CD4-positive, alpha-beta T cell (primary cell): ENCODE measurements at places on chromosomes 11 and 22.
A peak's percentile ranks its signal among the peaks of the same experiment; 100 is the strongest.

DNA sequence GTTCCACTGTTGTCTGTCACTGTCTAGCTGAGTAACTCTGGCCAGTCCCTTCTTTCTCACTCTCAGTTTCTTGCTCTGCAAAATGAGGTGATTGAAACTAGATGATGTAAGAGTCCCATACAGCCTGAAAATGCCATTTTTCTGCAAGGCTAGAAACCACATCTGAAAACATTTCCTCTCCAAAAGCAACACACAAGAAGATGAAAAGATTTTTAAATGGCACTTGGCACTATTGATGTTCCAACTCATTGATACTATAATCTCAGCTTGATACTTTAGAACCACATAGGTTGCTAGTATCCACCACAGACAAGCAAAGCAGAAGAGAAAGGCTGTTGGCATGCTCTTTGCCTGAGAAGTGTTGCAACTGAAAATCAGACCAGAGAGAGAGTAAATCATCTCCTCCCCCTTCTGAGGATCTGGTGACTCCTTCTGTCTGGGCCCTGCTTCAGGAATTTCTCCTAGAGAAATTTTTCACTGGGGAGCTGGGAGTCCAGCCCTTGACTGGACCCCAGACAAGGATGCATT lies 1217.9 kb downstream of the LRRC4C start:
- no peak for DNase-seq

- no peak for DNase-seq
These were observed 1.5 kb downstream of the SHISAL1 start for GRCh38 chr22:44311104-44311854.

DNA sequence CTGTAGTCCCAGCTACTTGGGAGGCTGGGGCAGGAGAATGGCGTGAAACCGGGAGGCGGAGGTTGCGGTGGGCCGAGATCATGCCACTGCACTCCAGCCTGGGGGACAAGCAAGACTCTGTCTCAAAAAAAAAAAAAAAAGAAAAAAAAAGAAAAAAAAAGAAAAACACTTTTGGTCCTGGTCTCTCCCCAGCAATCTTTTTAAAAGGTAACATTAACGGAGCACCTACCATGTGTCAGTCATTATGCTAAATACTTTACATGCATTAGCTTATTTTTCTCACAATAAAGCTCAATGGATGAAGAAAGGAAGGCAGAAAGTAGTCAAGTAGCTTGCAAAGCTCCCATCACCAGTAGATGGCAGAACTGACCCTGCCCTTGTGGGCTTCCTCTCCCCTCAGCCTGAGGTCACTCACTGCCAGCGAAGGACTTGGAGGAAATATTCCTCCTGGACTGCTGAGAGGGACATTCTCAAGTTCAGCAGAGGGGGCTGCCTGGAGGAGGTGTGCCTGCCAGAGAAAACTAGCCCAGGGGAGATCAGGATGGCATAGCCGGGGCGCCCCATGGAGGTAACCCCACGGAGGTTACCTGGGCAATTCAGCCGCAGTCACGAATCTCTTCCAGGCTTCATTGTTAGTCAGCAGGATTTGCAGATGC lies 15.5 kb downstream of the APOL3 start:
- DNase-seq: peak; percentile 41

DNA sequence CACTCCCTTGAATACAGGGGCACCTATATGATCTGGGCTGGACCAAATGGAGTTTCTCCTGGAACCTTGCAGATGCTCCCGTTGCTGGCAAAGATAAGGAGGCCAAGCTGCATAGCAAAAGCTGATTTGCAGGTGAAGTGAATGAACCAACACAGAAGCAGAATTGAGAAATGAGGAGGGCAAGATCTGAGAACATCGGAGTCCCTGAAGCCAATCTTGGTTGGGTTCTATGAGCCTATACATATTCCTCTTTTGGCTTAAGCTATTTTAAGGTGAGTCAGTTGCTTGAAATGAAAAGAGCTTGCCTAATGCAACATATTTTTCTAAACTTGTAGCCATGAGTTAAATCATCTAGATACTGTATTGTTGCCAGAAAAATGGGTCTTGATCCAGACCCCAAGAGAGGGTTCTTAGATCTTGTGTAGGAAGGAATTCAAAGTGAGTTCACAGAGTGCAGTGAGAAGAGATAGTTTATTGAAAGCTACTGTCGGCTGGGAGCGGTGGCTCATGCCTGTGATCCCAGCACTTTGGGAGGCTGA lies 23.5 kb downstream of the WEE1 start:
- DNase-seq: no peak

- DNase-seq: no peak
These were observed 316.0 kb upstream of the MTNR1B start for GRCh38 chr11:92653454-92653853.

DNA sequence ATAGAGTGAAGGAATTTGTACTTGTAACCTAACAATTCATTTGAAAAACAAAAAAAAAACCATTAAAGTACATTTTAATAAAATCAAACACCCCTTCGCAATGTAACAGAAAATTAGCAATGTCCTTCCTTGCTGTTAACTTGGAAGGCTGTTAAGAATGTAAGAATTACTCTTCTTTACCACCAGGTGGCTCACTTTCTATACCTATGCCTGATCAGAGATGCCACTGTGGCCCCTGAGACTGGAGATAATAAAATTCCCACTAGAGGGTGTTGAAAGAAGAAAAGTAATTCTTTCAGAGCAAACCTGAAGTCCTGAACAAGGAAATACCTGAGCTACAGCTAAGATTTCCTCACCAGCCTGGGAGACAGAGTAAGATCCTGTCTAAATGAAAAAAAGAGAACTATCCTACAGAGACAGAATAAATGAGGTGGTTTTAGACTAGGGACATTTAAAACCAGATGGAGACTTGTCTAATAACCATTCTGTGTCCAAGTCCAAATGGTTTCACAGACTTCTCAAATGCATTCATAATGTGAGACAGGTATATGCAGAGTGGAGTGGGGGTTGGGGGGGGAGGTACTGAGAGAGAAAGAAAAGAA lies 1089.3 kb downstream of the FAM181B start:
- no peak for DNase-seq

DNA sequence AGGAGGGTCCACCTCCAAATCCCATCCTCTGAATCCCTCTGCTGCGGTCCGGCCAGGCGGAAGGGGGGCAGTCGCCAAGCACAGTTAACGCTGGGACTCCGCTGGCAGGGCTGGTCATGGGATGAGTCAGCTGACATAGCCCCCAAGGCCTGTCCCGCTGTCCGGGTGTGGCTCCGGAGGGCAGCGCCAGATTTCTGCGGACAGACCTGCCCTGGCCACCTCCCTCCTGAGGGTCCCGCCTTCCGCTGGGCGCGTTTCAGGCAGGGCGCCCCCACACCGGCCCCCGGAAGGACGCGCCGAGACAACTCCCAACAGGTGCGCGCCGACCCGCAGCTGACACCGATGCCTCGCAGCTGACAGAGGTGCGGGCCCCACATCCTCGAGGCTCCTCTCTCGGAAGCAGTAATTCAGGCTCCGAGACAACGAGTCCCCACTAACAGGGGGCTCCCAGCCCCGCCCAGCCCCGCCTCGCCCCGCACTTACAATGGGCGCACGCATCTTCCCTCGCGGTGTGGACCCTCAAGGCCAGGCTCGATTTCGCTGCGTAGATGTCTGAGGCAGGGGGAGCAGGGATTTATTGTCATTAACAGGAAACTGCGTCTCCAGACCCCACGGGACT lies 607 bp downstream of the PLAAT3 start:
- peak; percentile 63 for DNase-seq

- DNase-seq: no peak
These were observed 6.5 kb upstream of the CYB5R3 start for GRCh38 chr22:42655693-42656092.

DNA sequence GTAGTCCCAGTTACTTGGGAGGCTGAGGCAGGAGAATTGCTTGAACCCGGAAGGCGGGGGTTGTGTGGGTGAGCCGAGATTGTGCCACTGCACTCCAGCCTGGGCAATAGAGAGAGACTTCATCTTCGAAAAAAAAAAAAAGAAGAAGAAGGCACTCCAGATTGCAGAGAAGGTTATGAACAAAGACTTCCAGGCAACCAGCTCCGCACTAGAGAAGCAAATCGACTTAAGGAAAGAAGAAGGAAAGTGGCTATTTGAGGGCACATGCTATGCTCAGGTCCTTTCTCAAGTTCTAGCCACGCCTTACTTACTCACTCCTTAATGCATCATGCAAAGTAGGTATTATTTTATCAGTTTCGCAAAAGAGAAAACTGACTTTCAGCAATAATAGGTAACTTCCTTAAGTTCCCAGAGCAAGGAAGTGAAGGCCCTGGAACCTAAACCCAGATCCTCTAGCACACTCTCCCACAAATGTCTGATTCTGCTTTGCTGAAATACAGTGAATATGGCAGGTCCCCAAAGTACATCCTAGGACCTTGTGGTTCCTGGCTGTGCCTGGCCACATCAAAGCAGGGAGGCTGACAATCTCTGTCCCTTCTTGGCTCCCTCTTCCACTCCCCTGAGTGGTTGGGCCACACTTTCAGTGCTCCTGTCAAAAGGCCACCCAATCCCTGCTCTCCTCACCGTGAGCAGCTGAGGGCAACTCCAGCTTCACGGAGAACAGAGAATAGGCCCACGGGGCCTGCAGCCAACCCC lies 14.2 kb downstream of the CD3E start:
- no peak for DNase-seq

GRCh38 chr11:117931971-117932370 lies 2.8 kb upstream of the TMPRSS13 start:
- DNase-seq: peak; percentile 39

GRCh38 chr11:93844568-93844967 lies 5.8 kb downstream of the VSTM5 start:
- no peak for DNase-seq

DNA sequence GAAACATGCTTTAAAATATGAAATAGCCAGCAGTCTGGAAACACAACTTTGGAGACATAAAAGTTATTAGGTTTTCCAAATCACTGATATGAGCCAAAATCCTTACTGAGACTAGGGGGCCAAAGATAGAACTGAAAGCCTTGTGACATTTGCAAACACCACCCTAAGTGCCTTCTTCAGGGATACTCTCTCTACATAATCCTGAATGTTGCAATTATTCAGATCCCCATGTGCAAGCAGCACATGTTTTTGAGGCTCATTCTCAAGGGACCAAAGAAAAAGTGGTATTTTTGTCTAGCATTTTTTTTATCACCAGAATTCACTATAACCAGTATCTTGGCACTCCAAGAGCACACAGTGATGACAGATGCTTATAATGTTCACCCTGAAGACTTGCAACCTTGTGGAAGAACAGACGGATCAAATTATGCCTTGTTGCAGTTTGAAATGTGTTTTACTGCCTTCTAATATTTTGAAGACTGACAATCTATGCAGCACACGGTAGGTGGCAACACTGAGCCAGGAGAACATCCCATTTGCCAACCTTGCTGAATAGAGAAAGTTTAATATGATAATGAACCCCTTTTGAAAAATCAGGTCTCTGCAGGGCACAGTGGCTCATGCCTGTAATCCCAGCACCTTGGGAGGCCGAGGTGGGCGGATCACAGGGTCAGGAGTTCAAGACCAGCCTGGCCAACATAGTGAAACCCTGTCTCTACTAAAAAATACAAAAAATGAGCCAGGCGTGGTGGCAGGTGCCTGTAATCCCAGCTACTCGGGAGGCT lies 78.5 kb downstream of the PLEKHA7 start:
- no peak for DNase-seq

- peak; percentile 3 for DNase-seq
These were observed 88.4 kb downstream of the CDKN1C start for GRCh38 chr11:2797121-2797711.

DNA sequence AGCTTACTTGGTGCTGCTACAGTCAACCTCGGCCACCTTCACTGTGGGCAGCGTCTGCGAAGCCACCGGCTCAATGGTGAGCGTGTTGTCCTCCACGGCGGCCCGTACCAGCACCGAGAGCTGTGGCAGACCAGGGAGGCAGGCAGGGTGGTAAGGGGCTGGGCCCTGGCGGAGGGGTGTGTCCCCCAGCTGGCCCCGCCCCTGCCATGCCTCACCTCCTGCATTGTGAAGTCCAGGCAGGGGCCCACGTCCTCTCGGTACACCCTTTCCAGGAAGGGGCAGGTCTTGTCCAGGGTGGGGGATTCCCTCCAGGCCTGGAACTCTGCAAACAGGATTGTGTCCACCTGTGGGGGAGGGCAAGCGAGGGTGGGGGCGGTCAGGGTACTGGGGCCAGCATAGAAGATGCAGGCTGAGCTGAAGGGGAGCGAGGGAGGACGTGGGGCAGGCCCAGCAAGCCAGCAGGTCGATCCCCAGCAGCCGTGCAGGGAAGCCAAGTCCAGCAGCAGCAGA lies 12.8 kb downstream of the RAB3IL1 start:
- DNase-seq: no peak

DNA sequence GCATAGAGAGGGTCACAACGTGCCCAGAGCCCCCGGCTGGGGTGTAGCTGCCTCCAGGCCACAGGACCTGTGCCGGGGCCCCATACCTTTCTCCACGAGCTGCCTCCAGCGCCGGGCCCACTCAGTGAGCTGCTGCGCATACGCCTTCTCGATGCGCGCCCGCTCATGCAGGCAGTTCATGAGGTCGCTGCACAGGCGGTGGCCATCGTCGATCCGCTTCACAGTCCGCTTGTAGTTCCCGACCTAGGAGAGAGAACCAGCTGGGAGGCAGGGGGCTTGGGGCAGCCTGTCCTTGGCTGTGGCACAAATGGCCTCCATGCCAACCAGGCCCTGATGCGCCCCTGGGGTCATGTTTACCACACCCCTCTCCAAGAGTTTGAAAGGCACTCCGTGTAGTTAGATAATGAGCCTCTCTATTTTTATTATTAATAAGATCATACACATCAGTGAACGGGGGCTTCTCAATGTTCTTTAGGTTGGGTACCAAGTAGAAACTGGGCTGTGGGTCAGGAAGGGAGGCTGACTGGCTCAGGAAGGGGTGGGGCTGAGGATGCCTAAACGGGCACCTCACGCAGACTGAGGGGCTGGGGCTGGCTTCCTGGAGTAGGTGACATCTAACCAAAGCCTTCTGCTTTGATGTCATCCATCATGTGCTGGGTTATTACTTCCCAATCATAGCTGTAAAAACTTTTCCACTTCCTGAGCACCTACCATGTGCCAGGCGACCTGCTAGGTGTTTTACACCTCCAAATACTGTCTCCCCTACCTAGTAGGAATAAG lies 36.5 kb upstream of the ARFGAP3 start:
- no peak for DNase-seq

- no peak for DNase-seq
These were observed 12.0 kb upstream of the PAX6 start for GRCh38 chr11:31822927-31823643.

- DNase-seq: no peak
These were observed 425.6 kb downstream of the SHANK2 start for GRCh38 chr11:70826541-70827335.

- DNase-seq: no peak
These were observed 16.3 kb downstream of the LGR4 start for GRCh38 chr11:27456140-27456794.

DNA sequence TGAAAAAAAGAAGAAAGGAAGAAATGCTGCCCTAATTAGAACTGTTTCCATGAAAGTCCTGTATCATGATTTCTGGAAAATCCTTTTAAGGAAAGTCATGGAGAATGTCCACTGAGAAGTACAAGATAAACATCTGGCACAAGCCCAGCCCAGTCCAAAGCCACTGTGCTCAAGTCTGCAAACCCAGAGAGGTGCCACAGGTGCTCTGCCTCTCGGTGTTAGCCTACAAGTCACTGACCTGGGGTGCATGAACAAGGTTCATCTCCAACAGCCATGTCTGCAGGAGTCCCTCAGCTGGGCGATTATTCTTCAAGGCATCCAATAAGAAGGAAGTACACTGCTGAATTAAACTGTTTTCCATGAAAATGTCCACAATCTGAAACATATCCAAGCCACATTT lies 51.1 kb upstream of the SLC25A1 start:
- no peak for DNase-seq

- no peak for DNase-seq
These were observed 1.5 kb downstream of the TCF20 start for GRCh38 chr22:42268852-42269410.
